ENCODE measurements at places on chromosomes 2 and 18.

DNA sequence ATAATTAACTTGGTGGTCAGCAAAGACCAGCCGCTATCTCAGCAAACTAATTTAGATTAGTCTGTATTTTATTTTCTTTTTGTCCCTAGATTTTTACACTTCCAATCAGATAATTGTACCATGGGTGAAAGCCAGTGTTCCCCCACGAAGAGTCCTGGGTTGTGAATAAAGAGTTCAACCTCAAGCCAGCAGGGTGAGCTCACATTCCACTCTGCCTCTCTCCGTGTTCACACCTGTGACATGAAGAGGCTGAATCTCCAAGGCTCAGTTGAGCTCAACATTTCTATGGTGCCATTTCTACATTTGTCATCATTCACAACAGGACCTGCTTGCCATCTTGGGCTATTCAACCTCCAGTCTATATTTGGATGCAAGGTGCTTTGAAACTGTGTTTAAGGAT lies 771.5 kb downstream of the GALR1 start:
- DNase-seq = no peak

DNA sequence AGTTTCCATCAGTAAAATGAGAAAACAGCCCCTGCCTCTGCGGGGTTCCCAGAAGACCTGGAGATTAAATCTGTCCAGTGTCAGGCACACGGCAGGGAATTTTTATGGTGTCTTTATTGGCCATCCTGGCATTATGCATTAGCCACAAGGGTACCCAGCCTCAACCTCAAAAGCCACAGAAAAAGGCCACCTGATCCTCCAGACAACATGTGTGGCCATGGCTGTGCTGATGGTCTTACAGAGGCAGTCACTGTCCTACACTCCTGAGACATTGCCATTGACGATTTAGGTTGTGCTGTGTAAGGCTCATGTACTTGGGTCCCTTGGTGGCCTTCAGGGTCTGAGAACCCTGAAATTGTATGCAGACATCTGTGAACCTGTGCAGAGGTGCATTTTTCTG lies 115.6 kb downstream of the SMAD7 start:
- no peak for DNase-seq

GRCh38 chr2:101793277-101793969 lies 95.9 kb downstream of the MAP4K4 start:
- DNase-seq = no peak

DNA sequence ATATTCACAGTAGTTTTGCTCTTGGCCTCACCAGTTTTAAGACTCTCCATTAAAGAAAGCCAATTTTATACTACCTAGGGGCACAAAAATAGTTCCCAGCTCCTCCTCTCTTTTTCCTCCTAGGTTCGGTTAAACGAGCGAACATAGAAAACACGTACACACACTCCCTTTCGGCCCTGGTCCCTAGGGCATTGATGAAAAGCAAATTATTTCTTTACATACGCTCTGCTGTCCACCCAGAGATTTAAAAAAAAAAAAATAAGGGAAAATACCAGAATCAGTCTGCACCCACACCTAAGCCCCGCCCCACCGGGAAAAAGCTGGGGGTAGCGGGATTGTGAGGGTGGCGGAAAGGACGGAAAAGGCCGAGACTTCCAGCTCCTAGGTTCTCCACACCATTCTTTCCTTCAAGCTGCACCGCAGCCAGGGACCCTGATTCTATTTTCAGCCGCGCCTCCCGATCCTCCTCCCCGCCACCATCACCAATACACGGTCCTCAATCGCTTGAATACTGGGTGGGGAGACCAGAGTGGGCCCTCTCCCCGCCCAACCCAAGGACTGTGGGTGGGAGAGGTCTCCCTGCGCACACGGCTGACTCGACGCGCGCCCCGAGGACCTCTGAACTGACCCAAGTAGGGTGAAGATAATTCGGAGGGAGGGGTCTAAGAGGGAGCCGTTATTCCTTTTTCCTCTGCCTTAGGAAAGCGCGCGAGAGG lies 769 bp downstream of the ATF2 start:
- no peak for DNase-seq

DNA sequence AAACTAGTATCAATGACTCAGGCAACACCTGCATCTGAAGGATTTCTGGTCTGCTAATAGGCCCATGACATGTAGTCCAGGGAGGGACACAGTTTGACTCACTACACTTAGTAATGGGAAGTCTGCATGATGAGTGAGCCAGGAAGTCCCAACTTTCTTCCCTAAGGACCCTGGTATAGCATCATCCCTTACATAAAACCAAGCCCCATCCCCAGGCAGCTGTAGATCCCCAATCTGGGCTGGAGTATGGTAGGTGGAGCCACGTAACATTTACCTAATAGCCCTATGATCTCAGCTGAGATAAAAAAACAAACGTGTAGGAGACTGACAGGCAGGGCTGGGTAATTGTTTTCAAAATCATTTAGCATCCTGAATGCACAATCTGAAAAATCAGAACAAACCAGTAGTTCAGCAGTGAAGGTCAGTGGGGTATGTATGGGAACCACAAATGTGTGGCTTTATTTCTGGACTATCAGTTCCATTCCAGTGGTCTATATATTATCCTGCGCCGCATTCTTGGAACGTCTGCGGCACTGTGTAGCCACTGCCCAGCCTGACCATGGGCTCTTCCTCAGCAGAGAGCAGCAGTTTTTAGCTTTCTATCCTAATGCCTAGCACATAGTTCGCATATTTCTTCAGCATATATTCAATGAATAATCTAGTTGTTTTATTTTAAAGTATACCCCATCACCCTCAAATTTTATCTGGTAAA lies 33.5 kb downstream of the EPB41L3 start:
- DNase-seq = no peak

DNA sequence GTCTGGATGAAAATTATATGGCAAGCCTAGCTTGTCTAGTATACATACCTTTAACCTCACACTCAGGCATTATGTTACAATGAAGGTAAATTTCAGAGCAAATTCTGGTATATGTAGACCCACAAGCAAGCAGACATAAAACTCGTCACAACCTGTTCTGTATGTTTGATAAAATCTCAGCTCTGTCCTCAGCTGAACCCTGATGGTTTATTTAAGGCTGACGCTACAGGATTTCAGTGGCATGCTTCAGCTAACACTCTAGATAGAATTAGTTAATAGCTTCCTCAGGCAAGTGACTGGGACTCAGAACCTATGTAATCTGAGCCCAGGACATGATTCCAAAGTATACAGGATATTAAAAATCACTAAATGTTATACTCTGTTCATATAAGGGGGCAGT lies 68.2 kb upstream of the MC2R start:
- no peak for DNase-seq

- DNase-seq = no peak
Measured at GRCh38 chr2:84999553-84999955, 28.6 kb downstream of the KCMF1 start.

DNA sequence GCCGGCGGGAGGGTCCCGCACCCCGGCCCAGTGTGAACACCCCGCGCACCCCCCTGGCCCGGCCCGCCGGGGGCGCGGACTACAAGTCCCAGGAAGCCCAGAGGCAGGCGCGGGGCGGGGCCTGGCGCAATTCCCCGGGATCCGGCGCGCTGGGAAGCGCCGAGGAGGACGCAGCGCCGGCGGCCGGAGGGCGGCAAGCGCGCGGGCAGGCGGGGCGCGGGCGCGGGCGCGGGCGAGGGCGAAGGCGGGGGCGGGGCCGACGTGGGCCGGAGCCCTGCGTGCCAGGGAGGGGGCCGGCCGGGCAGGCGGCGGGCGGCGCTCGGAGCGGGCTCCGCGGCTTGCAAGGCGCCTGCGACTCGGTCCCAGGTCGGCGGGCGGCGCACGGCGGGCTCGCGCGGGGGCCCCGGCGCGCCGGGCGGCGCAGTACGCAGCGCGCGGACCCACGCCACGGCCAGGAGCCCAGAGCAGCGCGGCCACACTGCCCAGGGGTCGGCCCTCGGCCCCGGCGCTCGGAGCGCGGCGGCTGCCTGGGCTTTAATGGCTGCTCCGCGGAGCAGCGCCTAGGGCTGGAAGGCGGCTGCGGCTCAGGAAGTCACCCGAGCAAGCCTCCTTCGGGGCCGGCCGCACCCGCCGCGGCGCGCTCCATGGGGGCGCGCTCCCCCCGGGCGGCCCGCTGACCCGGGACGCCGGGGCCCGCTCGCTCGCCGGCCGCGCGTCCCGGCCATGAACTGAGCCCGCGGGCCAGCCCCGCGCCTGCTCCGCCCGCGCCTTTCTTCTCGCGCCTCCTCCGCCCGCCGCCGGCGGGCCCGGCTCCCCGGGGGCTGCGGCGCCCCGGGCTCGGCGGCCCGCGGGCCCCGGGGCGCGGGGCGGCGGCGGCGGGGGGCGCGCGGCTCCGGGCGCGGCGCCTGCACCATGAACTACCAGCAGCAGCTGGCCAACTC lies at the start of gene AGAP1:
AGAP1 (plus strand) TSS at position 269 of the 941 bp plus-strand sequence.
- DNase-seq = peak; percentile 84

GRCh38 chr2:241102239-241102803 lies at the start of gene MTERF4:
TSS of gene MTERF4 (minus strand) at chr2:241102287. CDS start at chr2:241102273, 14 bp downstream.
- peak; percentile 90 for DNase-seq

DNA sequence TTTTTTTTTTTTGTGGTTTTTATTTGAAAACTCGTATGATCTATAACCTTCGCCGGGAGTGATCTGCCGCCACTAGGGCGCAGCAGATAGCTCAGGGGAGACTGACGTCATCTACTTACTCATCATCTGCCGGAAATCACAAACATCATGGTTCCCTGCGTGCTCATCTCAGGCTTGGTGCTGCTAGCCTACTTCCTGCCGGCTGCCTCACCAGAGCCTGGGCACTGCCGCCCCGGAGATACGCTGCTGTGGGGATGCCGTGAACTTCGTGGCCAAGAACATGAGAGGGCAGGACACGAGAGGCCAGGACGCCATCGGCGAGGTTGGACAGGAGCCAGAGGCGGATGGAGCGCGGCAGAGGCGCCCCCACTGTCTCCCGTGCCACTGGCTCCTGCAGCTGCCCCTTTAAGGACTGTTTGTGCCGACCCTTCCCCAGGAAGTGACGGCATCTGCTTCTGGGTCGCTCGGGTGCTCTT lies 68.8 kb downstream of the DOK6 start:
- DNase-seq = no peak

GRCh38 chr18:79603321-79604204 lies 76.0 kb upstream of the CTDP1 start:
- DNase-seq = no peak

GRCh38 chr18:13422541-13423147 lies 204.1 kb downstream of the LDLRAD4 start:
- no peak for DNase-seq

- DNase-seq = no peak
Measured at GRCh38 chr2:5121642-5122041, 570.5 kb upstream of the SOX11 start.

DNA sequence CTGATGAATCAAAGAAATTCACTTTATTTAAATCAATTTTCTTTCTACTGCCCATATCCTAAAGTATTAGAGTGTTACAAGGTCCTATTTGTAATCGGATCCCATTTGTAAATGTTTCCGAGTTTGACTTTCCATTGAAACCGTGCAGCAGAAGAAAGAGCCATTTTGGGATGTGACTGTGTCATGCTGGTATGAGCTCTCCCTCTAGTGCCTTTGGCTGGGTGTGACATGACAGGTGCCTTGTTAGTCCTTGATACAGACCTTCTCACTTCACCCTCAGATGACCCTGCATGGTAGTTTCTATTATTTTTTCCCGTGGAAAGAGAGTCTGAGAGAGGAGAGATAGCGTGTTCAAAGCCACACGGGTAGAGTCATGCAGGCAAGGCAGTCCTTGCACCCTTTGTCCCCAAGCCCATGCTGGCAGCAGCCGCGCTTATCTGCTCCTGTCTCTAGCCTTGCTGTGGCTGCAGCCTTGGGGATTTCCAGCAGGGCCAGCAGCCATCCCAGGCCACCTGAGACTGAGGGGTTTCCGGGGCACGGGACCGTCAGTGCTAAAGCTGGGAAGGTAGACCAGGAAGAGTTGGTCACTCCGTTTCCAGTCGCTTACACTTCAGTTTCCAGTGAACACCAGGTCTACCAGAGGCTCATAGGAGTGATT lies 21.4 kb downstream of the CHMP1B start:
- no peak for DNase-seq

DNA sequence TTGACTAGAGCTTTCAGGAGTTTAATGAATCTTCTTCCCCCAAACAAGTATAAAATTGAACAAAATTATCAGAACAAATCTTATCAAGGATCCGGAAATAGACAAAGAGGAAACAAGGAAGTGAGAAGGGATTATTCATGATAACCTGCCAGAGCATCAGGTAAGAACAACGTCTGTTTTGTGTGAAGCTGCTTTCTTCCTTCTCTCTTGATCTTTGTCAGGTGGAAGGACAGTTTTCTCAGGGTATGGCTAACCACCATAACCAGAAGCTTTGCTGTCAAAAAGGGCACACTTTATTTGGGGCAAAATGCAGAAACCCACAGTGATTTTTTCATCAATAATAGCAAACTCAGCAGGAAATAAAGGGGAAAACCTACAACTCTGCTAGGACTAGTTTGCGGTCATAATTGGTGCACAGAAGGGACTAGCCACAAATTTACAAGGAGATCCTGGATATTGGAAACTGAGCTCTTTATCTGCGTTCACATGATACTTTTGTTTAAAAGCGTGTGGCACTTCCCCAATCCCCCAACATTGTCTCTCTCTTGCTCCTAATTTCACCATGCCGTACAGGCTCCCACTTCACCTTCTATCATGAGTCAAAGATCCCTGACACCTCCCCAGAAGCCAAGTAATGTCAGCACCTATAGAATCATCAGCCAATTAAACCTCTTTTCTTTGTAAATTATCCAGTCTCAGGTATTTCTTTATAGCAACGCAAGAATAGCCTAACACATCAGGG lies 124.2 kb downstream of the FSIP2 start:
- no peak for DNase-seq

DNA sequence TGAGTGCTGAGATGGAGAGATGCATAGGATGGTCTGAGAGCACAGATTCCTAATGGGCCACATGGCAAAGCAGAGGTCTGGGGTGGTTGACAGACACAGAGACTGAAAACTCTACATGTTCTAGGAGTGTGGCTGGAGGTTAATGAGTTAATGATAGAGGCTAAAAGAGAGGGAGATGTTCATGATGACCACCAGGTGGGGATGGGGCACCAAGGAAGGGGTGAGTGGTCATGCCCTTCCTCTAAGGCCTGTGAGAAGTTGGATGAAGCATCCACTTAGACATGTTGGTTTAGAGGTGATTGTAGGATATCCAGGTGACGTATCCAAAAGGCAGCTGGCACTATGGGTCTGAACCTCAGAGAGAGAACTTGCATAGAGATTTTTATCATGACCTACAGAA lies 102.1 kb downstream of the LRP2 start:
- DNase-seq = no peak

DNA sequence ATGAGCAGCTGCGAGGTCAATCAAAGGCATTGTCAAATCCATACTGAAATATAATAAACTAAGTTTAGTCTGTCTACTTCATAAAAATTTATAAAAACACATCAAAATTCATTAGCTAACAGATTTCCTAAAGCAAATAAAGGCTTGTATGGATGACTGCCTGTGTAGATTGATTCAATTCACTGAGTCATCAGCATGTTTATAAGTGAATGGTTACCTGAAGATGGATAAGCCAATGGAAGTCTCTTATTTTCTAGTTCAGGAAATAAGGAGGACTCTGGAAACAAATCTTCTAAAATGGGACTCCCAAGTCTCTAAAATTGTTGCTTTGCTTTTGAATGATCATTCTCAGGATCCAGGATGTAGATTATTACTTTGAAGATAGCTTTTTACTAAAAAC lies 57.0 kb upstream of the HNRNPA3 start:
- DNase-seq = no peak

GRCh38 chr2:46983065-46983801 lies 67.6 kb upstream of the MCFD2 start:
- no peak for DNase-seq

Measured in NCI-H774 (cell line).